ENCODE measurements at places on chromosomes 3 and 15.

GRCh38 chr15:56327721-56328502, 37.3 kb upstream of the TEX9 start:
- DNase-seq, result no peak

DNA sequence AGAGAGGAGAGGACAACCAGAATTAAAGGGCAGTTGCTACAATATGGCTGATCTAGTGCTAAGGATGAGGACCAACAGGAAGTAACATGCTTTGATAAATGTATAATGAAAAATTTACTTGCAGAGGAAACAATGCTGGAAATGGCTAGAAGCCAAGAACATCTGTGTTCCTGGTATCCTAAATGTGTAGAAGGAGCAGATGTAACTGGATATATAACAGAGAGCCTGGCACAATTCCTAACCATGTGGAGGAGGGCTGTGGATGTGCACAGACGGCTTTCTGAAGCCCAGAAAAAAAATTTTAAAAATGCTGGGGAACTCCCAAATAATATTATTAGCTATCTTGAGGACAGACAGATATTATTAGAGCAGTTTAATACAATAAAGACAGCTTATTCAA, 159.4 kb upstream of the GBE1 start:
- no peak for DNase-seq

- DNase-seq, result no peak
Measured at GRCh38 chr3:116667791-116668190, 41.8 kb upstream of the TUSC7 start.

DNA sequence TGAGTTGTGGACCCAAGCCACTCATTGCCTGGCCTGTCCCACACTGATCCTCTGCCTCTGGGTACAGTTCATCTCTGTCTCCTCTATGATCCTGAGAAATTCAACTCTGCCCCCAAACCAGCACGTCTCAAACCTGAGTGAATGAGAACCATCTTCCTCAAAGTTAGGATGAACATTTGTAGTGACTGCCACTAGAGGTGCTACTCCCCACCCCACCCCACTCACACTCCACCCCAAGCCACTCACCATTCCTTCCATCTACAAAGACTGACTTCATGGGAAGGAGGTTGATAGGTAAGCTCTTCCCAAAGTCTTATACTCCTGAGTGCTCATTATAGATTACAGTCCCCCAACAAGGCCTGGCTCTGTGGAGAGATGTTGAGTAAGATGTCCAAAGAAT, 43.8 kb downstream of the NEK10 start:
- DNase-seq, result no peak

DNA sequence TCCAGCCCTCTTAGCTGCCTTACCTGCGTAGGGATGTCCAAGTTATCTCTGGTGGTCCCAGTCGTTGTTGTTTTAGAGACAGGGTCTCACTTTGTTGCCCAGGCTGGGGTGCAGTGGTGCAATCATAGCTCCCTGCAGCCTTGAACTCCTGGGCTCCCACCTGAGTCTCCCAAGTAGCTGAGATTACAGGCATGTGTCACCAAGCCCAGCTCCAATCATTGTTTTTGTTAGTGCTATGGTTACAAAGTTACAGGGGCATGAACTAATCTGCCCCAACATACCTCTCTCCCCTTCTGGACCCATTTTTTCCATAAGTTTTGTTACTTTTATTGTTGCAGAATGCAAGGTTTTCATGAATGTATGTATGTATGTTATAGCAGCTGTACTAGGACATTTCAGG, 54.7 kb downstream of the CTDSPL2 start:
- no peak for DNase-seq

DNA sequence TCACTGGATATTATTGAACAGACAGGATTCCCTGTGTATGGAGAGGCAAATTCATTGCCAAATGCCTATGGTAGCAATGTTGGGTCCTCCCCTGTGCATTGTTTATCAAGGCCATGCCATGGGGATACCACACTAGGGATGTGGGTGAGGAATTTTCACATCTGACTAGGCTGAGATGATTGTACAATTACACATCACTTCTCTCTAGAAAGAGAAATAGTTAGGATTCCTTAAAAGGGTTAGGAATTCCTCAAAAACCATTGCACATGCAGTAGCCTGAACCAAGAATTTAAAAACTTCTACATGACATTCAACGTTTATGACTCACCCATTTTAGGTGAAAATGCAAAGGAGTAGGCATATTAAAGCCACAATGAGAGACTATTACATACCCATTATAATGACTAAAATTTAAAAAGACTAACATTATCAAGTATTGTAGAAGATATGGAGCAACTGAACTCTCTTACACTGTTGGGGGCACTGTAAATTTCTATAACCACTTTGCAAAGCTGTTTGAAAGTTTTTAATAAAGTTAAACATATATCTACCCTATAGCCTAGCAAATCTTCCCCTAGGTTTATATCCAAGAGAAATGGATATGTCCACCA, 175.9 kb downstream of the THRB start:
- no peak for DNase-seq

DNA sequence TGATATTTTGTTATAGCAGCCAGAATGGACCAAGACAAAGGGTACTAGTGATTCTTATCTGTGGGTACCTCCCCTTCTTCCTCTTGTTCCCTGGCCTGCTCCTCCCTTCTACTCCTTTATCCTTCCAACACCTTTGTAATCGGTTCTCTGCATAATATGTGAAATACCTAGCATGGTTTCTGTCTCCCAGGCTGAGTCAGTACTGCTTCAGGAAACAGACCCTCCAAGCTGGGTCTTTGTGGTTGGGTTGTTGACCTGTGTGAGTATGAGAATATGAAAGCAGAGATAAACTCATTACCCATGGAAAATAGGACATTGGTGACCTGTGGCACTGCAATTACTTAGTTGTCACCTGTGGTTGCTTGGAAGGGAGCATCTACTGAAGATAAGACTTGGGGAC, 69.3 kb upstream of the KLF13 start:
- DNase-seq, result no peak

DNA sequence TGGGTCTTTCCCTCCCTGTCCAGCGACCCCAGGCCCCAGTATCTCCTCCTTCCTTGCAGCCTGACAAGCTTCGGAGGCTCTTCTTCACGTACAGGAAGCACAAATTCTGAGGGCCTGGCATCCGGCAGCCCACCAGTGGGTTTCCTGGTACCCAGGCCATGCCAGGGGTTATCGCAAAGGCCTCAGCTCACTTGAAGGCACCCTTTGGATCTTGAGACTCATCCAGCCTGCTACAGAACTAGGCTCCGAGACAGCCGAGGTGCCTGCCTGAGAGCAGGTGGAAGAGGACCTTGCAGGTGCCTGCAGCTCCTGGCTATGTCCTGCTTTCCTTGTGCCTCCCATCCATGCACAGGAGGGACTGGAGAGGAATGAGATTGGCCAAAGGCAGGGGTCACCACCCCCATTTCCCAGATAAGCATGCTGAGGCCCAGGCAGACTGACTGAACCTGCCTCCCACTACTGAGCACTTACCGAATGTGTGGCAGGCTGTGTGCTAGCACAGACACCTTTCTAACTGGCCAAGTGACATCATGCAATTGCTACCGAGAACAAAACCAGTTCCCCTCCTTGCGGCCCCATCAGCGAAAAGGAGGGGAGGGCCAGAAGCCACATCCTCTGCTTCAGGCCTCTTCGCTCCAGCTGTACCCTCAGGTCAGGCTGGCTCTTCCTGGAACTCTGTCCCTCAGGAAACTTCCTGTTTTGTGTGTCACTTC, 11.2 kb downstream of the SH2D7 start:
- peak; percentile 72 for DNase-seq

DNA sequence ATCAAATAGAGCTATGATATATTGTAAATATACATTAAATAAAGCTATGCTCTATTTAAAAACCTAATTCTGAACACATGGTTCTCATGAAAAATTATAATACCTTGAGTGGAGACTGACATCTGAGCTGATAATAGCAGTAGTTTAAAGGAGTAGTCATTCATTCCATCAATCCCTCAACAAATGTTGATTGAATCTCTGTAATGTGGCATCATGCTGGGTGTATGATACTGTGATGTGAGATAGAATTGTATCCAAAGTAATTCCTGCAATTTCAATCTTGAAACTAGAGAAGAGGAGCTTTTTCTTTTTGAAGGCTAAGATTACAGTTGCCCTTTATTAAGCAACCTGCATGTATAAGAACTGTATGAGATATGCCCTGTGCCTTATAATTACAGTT, 63.1 kb downstream of the ADAMTSL3 start:
- no peak for DNase-seq

- DNase-seq, result no peak
Measured at GRCh38 chr3:153625506-153625905, 463.5 kb downstream of the RAP2B start.
